Parietal lobe (tissue), 2 donors: ENCODE measurements at places on chromosomes 4 and X. TPM values are rescaled to one million over a fixed set of nuclear protein-coding genes. Genes with fewer than 3 reads are reported as not detected.

The GPAT3 gene
- not detected for total RNA-seq

The CLTRN gene
- total RNA-seq = not detected

The ARHGAP36 gene
- total RNA-seq = 0.31 TPM

The DNAAF6 gene
- total RNA-seq = not detected

The IGSF1 gene
- 0.63 TPM for total RNA-seq

The GUCY1A1 gene
- total RNA-seq = 72.6 TPM

The GC gene
- total RNA-seq = not detected

The TEX13D gene
- total RNA-seq = not detected

The SMIM10 gene
- 0.31 TPM for total RNA-seq

The CFAP47 gene
- 5.6 TPM for total RNA-seq
